ENCODE measurements at places on chromosomes 1 and 21.

- DNase-seq: no peak
These were observed 3.0 kb upstream of the PKN2 start for GRCh38 chr1:88680911-88681622.

GRCh38 chr21:24781146-24781545, 826.1 kb downstream of the MRPL39 start:
- no peak for DNase-seq

GRCh38 chr1:84133479-84133878, 10.6 kb upstream of the PRKACB start:
- DNase-seq: no peak

DNA sequence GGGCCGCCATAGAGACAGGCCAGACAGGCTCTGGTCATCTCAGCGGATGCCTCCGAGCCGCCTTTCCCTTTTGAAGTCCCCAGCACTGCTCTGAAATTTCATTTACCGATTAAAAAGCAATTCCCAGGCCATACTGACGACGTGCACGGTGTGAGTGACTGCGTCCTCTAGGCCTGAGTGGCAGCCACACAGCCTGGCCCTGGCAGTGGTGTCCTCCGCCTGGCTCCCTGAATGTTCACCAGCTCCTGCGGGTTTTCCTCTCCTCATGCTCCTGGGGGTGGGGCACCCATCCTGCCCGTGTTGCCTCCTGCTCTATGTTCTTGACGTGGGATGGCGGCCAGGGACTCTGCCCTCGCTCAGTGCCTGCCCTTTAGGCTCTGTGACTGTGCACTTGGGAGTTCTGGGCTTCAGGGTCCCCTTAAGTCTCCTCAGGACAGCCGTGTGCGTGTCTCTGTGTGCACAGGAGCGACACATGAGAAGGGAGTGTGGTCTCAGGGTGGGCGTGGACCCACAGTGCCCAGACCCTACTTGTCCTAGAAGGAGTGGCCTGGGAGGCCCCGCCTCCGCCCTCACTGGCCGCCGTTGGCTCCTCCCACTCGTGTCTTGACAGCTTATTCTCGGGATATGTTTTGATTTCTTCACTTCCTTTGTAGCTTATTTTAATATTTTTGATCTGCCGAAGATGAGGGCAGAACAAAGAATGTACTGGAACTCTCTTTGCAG, 3.6 kb downstream of the SKI start:
- DNase-seq: peak; percentile 69

All from activated CD8-positive, alpha-beta memory T cell treated with anti-CD3 and anti-CD28 coated beads, Interleukin-2, amount 50 U/mL, for 4 hours (primary cell).